GM12878 (cell line): ENCODE measurements at places on chromosomes 12 and 14.
A peak's percentile ranks its signal among the peaks of the same experiment; 100 is the strongest.

DNA sequence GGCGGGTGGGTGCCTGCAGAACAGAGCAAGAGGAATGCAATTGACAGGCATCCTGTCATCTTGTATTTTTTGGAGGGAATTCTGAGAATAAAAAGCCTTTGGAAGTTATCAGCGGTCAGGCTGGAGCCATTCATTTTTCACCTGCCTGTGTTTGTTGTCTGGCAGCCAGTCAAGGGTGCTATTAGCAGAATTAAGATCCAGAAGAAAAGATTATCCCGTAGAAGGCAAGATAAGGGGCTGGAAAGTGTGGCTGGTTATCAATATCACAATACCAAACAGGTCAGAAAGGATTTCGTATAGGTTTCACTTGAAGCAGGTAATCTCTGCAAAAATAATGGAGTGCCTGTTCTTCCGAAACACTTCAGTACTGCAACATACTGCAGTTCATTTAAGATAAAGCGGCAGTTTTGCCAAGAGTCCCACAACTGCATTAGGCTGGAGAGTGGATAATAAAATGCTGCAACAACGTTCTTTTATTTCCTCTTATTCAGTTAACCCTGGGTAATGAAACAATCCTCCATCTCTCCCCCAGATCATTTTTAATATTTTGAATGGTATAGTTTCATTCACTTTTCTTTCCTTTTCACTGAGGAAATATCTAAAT, 171.2 kb upstream of the CDKN3 start:
- no peak for DNase-seq

- no peak for DNase-seq
These were observed 87.6 kb downstream of the SLC15A5 start for GRCh38 chr12:16189849-16190248.

- DNase-seq = no peak
These were observed 11.7 kb upstream of the ANKLE2 start for GRCh38 chr12:132773077-132773955.

GRCh38 chr12:62679608-62680007, 213.0 kb downstream of the MON2 start:
- DNase-seq = no peak

- DNase-seq = no peak
These were observed 12.8 kb downstream of the LRCOL1 start for GRCh38 chr12:132597333-132598316.

DNA sequence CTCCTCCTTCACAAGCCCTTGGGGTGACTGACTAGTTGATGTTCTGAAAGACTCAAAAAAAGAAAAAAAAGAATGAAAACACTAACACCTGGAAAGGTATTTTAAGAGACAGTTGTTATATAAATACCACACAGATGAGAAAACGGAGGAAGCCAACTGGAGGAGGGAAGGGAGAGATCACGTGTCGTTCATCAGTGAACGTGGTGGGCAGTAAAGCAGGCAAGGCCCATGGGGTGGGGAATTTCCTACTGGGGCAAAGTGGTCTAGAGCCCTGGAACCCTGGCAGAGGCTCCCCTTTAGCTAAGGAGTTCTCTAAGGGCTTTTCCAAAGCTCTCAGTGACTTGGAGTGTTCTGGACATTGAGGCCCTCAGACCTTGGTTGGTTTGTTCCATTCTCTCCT, 169.7 kb downstream of the CALM1 start:
- DNase-seq = no peak

GRCh38 chr14:94961386-94962165, 191.7 kb upstream of the GSC start:
- no peak for DNase-seq

DNA sequence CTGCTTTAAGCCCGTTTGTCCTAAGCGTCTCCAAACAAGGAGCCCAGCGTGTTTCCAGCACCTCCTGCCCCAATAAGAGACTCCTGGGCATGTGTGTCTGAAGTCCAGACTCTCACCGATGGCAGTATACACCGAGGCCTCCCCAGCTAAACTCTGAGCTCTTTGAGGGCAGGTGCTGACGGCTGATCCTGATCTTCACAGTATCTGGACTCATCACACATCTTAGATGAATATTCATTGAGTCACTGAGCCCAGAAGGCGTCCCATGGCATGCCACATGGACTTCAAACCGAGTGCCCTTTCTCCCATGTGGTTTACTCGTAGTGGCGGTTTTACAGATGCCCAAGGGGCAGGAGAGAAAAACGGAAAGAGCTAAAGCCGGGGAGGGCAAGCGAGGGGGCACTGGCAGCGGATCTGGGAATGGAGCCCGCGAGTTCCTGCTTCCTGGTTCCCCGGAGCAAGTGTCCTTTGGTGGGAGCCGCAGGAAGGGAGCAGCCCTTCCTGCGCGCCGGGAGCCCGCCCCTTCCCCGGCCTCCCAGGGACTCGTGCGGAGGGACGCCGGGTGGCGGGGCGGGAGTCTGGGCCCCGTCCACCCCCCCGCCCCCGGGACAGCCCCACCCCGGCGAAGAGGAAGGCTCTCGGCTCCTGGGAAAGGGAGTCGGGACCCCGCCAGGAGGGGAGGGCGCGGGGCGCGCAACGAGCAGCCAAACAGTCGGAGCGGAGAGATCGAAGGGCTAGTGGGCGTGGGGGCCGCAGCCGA, 585 bp upstream of the TEAD4 start:
- DNase-seq = no peak

- DNase-seq = no peak
These were observed 4.8 kb upstream of the AQP5 start for GRCh38 chr12:49956663-49957569.

DNA sequence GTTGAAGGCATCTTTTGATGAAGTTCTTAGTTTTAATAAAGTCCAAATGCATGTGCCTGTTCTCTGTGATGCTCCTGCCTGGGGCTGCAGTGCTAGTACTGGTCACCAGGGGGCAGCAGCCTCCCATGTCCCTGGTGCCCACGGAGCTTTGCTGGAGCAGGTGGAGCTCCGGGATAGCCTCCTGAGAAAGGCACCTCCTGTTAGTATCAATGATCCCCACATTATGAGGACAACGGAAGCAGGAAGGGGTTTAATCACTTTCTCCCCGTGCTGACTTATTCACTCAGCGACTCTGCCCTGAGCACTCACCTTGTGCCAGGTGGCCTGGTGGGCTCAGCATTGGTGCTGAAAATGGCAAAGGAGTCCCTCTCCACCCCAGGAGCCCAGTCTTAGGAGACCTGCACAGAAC, 123.0 kb upstream of the PZP start:
- DNase-seq = peak; percentile 23

DNA sequence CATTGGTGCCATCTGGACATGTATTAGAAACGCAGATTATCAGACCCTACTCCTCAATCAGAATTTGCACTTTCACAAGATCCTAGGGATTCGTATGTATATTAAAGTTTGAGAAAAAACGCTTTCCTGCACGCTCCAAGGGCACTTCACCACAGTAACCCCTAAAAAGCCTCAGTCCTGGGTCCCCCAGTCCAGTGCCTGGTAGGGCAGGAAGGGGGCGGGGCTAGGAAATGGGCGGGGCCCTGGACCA, 369 bp downstream of the DEPDC4 start:
- no peak for DNase-seq

DNA sequence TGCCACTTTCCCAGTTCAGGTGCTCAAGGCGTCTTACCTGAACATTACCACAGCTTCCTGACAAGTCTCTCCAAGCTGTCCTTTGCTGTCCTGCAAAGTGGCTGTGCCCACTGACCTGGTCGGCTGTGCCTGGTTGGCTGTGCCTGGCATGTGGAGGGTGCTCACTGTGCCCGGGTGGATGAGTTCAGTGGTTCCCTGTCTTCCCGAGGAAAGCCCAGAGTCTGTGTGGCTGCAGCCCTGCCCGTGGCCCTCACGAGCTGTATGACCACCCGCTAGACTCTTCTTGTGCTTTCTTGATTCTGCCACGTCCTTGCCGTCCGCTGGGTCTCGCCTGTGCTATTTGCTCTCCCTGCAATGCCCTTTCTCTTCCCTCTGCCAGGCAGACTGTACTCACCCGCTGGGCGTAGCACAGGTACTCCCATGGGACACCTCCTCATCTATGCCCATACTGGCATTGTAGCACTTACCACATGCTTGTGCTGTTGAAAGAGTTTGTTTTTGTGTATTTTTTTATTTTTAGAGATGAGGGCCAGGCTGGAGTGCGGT, 95.9 kb downstream of the TSPAN9 start:
- no peak for DNase-seq

DNA sequence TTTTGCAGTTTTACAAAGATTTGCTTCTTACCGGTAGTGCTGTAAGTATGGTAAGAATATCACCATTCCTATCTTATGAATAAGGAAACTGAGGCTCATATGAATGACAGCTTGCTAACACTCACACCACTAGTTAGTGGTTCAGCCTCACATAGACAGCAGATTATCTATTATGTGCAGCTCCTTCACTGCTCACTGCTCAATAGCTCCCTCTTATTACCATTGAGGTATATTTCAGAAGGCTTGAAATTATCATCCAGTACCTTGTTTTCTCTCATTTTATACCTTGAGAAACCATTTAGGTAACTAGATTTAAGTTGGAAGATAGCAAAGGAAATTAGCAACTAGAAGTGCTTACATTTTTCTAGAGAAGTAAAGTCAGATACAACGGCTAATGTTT, 15.5 kb downstream of the RIC8B start:
- no peak for DNase-seq
